Stimulated activated CD4-positive, alpha-beta T cell treated with anti-CD3 and anti-CD28 coated beads, Interleukin-1b, Interleukin-23, amount 100 ng/mL, for 4 hours (primary cell): ENCODE measurements at places on chromosomes 2 and 18.
A peak's percentile ranks its signal among the peaks of the same experiment; 100 is the strongest.

GRCh38 chr2:171154348-171154747, 6.3 kb downstream of the TLK1 start:
- no peak for DNase-seq

DNA sequence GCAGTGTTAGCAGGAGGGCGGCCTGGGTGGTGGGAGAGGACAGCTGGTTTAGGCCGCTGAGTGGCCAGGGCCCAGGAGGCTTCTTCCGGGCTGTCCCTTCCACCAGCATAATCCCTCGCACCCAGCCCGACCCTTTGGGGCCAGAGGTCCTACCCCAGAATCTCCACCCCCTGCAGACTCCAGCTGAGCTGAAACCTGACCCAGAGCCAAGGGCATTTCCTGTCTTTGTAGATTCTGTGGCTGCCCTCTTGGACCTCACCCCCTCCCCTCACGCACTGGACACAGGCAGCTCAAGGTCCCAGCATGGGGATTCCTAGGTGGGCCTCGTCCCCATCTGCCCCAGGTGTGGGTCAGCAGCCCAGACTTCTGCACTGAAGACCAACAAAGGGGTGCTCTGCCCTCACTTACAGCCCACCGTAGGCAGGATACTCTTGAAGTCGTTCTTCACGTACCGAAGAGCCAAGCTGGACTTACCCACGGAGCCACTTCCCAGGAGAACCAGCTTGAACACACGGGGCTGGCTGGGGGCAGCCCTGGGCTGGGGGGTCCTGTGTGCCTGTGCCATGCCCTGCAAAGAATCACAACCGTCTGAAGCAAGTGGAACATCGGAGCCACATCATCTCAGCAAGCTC, 4.8 kb downstream of the RAB17 start:
- no peak for DNase-seq

GRCh38 chr2:20080428-20080827, 29.0 kb upstream of the LAPTM4A start:
- no peak for DNase-seq

DNA sequence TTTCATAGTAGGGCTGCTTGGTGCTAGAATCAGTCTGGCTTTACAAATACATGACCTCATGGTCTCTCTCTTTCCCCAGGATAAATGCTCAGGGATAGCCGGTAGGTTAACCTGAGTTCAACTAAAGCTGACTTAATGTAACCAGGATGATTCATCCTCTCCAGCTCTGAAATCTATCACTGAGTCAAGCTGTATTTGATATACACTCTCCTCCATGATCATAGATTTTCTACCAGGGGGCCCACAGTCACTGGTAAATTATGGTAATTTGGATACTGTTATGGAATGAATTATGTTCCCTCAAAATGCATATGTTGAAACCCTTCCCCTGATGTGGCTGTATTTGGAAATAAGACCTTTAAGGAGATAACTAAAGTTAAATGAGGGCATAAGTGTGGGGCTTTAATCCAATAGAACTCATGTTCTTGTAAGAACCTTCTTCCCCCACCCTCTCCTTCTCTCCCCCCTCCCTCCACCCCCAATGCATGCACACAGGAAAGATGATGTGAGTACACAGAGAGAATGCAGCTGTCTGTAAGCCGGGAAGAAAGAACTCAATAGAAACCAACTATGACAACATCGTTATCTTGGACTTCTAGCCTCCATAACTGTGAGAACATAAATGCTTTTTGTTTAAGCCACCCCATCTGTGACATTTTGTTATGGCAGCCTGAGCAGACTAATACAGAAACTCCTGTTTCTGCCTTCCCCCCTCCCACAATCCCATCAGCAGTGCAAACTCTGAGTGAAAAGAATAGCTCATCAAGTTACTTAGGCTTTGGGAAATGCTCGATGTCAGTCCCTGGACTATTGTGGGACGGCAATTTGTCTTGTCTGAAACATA, 134.9 kb upstream of the KYNU start:
- no peak for DNase-seq

DNA sequence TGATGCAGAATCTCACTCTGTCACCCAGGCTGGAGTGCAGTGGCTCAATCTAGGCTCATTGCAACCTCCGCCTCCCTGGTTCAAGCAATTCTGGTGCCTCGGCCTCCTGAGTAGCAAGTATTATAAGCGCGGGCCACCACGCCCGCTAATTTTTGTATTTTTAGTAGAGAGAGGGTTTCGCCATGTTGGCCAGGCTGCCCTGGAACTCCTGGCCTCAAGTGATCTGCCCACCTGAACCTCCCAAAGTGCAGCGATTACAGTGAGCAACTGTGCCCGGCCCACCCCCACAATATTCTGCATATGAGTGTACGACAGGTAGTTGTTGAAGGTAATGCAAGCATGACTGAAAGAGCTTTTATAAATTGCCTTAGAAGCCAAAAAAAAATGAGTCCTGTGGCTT, 1.2 kb downstream of the WDR75 start:
- DNase-seq, result no peak

- DNase-seq, result peak; percentile 55
These were observed 749 bp upstream of the EIF2AK3 start for GRCh38 chr2:88627856-88628570.

- no peak for DNase-seq
These were observed 83.8 kb downstream of the AGAP1 start for GRCh38 chr2:235577404-235578330.

DNA sequence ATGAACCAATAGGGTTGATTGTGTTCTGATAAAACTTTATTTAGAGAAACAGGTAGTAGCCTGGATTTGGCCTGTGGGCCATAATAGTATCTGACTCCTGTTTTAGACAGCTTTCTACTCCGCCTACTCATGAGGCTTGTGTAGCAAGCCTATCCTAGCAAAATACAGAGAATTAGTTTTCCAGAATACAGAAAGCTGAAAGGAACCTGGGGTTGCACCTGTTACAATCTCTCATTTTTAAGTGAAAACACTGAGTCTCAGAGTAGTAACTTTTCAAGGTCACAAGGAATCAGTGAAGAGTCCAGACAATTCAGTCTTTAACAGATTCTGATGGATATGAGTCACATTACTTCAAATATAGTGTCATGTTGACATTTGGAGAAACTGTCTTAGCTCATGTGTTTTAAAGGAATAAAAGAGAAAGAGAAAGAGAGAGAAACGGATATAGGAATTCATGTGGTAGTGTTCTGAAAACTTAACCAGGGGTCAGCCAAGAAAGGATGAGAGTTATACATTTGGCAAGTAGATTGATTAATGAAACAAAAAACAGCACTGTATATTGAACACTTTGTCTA, 17.0 kb downstream of the ARHGAP28 start:
- no peak for DNase-seq

DNA sequence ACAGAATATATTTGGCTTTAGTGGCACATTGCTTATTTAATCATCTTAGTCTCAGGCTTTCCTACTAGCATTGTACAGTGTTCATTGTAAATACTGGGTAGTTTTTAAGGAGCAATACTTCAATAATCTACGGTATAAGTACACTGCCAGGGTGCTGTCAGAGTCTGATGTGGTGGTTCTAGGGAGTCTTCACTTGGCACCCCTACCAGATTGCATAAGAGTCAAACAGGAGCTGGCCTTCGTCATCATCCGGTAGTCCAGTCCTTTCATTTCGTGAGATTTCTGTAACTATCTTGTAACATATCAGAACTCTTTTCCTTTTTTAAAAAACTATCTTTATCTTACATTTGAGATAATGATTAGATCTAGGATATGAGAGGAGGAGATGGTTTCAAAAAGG, 91.1 kb downstream of the ZNF532 start:
- no peak for DNase-seq

DNA sequence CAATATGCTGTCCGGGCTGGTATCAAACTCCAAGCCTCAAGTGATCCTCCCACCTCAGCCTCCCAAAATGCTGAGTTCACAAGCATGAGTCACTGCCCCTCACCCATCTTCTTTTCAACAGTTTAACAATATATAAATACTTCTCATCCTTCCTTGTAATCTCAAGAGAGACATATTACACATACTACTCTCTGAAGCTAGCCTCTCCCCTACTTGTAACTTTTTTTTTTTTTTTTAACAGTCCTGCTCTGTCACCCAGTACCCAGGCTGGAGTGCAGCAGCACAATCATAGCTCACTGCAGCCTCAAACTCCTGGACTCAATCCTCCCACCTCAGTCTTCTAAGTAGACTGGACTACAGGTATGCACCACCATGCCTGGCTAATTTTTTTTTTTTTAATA, 5.7 kb downstream of the GFPT1 start:
- no peak for DNase-seq

GRCh38 chr2:165743442-165743841, 50.6 kb downstream of the GALNT3 start:
- DNase-seq, result no peak

DNA sequence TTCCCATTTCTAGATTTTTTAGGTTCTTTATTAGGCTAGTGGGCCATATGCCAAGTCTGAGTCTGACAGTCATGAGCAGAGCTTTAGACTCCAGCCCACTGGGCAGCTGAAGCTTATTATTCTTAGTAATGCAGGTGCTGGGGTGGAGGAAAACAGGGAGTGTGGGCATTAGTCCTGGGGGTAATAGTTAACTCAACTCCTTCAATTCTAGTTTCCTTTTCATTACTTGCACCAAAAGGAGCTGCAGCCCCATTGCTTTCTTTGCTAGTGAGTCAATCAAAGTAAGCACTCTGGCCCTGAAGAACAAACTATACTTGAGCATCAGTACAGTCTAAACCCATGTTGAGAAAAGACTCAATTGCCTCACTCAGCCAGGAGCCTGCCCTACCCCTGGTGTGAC, 35.5 kb downstream of the ICOS start:
- no peak for DNase-seq

- no peak for DNase-seq
These were observed 68.6 kb upstream of the YWHAQ start for GRCh38 chr2:9699139-9700108.

DNA sequence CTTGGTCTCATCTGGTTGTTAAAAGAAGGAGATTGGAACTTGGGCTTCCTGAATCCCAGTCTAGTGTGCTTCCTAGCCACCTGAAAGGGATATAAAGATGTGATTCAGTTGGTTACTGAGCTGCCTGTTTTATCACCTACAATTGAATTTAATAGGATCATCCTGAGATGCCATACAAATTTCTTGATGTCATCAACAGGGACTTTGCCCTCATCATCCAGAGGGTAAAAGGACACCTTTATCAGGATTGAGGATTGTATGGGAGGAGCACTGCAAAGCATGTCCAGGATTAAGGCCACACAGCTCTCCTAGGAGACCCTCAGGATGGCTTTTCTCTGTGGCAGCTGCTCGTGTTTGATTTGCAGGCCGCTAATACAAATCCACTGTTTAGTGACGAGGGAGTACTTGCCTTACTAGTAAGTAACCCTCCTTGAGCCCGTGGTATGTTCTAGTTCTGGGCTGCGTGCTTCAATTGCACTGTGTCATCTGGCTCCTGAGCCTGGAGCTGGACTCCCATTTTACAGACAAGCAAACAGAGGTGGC, 28.6 kb downstream of the SH3RF3 start:
- no peak for DNase-seq

DNA sequence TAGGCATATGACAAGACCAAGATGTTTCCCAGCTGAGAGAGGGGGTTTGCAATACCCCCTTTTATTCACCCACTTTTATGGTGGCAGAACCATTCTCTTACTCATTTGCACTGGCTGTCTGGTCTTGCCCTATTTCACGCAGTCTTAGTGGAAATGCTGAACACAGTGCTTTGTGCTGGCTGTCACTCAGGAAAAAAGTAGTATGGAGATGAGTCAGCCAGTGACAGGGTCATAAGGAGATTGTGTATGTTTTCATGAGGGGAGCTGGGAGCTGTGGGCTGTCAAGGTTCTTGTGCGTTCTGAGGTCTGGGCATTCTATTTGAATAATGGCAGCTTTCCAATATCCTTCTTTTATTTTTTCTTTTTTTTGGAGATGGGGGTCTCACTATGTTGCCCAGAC, 10.9 kb upstream of the CNRIP1 start:
- no peak for DNase-seq

GRCh38 chr2:149040451-149040850, 2.0 kb downstream of the LYPD6B start:
- DNase-seq, result peak; percentile 29

DNA sequence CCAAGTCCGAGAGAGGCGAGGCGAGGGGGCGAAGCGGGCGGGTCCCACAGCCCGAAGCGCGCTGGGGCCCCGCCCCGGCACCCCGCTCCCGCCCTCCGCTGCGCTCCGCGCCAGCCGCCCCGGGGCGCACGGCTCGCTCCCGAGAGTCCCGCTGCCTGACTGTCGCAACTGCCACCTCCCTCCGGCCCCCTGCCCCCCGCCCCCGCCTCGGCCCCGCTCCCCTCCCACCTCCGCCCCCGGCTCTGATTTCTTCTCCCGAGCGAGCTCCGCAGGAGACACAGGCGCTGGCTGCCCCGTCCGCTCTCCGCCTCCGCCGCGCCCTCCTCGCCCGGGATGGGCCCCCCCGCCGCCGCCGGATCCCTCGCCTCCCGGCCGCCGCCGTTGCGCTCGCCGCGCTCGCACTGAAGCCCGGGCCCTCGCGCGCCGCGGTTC, at the start of gene WNT6:
Gene WNT6 (plus strand): TSS at position 250 of the 432 bp plus-strand sequence. CDS start 233 bp downstream, outside the sequence.
- DNase-seq, result no peak

DNA sequence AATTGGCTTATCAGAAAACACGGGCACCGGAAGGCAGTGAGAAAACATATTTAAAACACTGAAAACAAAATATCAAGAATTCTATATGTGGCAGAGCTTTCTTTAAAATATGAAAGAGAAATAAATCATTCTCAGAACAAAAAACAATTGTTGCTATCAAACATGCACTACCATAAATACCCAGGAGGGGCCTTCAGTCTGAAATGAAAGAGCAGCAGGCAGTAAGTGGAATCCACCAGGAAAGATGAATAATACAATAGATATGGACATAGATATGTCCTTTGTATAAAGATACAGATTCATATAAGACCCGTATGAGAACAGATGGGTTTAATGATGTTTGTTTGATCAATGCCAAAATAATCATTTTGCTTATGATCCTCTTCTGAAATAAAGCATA, 142.0 kb downstream of the TMEM18 start:
- no peak for DNase-seq

DNA sequence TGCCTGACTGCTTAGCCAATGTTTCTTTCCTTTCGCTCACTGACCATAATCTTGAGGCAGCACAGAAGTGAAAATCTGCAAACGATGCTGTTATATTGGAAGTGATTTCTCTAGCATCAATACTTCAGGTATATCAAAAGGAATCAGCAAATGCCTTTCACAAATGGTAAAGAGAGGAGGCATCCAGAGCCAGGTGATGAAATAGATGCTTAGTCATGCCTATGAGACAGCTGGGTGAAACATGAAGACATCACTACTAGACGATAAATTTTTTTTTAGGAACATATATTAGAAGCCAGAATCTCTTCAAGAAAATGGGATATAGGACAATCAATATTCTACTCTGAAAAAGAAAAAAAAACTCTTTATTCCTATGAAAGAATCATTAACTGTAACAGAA, 249.2 kb upstream of the SLC39A10 start:
- no peak for DNase-seq

DNA sequence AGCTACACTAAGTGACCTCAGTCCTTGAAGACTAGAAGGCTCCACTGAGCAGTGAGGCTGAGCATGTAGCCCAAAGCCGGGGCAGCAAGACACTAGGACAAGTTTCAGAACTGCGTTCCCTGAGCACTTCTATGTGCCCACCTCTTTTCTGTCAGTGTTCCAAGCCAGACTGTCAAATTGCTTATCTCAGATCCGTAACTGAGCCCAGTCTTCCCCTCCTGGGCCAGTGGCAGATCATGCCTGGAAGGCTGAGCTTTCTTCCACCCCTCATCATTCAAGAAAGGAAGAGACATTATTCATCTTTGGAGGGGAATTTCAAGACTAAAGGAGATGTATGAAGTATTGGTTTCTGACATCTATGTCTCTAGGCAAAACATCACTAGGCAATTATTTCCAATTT, 49.8 kb downstream of the EML6 start:
- no peak for DNase-seq

GRCh38 chr2:117856415-117857210, 42.1 kb downstream of the DDX18 start:
- DNase-seq, result no peak
